ENCODE measurements at places on chromosomes 16 and 17.

- DNase-seq, result no peak
These were observed 70.6 kb downstream of the CYB5B start for GRCh38 chr16:69494991-69495392.

DNA sequence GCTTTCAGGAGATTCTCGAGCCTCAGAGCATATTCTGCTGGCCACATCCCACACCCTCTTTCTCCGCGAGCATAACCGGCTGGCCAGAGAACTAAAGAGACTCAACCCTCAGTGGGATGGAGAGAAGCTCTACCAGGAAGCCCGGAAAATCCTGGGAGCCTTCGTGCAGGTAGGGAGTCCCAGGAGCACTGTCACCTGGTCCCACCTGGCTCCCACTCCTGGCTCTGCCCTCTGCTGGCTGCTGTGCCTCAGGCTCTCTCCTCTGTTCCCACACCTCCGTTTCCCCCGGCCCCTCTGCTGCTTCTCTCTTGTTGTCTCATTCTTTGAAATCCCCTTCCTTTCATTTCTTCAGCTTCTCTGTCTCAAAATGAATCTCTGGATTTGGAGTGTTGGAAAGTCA lies 16.4 kb downstream of the LPO start:
- DNase-seq, result no peak

DNA sequence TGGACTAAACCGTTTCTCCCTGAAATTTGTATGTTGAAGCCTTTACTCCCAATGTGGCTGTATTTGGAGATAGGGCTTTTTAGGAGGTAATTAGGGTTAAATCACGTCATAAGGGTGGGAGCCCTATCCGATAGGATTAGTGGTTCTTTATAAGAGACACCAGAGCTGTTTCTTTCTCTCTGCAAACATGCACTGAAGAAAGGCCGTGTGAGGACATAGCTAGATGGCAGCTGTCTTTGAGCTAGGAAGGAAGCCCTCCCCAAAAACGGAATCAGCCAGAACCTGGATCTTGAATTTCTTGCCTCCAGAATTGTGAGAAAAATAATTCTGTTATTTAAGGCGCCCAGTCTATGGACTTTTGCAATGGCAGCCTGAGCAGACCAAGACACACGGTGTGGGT lies 14.1 kb downstream of the ODF4 start:
- no peak for DNase-seq

GRCh38 chr16:19805459-19806162 lies 79.0 kb downstream of the GPRC5B start:
- no peak for DNase-seq

DNA sequence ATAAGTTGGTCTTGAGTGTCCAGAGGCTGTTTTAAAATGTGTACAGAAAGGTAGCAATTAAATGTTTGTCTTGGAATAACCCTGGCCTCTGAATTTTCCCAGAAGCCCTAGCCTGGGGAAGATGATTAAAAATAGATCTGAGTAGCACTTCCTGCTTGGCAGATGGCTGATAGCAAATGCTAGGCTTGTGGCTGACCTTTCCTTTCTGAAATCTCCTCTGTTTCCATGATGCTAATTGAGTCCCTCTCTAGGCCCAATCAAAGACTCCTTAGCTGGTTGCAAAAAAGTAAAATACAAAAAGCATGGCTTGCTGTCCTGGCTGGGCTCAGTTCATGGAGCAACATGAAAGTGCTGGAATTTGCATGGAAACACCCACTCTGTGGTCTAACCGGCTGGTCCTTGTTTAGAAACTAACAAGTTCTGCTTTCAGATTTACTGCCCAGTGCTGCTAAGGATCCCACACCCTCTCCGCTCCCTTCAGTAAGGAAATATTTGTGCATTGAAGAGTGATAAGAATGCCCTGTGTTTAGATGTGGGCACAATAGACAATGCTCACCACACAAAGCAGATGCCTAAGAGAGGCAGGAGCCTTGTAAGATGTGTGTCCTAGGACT lies 40.8 kb downstream of the YPEL2 start:
- DNase-seq, result peak; percentile 37

GRCh38 chr17:2800367-2800766 lies 4.1 kb downstream of the RAP1GAP2 start:
- DNase-seq, result no peak

DNA sequence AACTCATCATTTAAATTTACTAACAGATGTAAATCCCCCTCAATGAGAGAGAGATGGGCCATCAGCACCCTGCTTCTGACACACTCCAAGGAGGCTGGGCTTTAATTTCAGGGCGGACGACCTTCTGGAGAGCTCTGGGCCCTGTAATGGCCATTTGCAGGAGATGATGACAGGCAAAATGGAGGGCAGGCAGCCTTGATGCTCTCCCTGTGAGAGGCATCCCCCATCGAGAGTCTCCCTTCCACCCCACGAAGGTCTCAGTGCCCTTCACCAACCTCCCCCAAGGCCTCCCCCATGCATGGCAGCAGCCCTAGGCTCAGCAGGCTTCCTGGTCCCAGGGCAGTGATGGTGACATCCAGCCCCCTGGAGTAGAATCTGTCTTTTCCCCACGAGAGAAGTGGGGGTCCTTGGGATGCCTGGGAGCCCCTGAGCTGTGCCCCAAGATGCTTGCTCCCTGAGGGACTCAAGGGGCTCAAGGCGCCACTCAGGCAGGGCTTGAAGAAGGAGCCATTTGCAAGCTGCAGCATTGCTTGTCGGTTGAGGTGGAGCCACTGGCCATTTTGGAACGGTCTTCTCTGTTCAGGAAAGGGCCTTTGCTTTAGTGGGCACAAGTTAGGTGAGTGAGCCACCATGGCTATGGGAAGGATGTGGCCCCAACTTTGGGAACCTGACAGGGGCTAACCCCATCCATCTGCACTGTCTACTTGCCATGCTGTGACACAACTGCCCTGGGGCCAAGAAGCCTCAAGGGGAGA lies 82.6 kb downstream of the C16orf78 start:
- no peak for DNase-seq

DNA sequence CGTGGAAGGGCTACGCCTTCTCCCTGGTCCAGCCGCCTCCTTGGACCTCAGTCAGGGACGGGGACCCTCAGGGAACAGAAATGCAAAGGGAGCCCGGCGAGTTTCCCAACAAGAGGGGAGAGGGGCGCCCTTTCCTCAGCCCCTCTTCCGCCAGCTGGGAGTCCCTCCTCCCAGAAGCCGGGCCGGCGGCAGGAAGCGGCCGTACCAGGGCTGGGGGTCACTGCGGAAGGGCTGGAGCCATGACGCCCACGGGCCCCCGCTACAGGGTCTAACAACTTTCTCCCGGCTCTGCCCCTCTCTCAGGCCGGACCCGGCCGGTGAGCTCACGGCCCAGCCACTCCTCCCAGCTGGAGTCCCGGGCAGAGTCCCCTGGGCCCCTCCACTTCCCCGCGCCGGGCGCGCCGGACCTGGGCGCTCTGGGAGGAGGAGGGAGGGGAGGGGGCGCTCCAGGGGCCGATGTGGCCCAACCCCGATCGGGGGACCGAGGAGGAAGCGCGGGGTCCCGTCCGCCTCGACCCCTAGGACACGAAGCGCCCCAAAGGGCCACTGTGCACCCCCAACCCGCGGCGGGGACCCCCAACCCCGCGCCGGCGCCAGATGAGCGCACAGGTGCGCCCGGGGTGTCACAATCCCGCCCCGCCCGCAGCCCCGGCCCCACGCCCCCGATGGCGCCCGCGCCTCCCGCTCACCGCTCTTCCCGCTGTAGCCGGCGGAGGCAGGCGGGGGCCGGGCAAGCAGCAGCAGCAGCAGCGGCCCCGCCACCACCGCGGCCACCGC lies 578 bp downstream of the PGAP6 start:
- DNase-seq, result no peak

- DNase-seq, result peak; percentile 40
These were observed 65.9 kb upstream of the SDK2 start for GRCh38 chr17:73710095-73710592.

DNA sequence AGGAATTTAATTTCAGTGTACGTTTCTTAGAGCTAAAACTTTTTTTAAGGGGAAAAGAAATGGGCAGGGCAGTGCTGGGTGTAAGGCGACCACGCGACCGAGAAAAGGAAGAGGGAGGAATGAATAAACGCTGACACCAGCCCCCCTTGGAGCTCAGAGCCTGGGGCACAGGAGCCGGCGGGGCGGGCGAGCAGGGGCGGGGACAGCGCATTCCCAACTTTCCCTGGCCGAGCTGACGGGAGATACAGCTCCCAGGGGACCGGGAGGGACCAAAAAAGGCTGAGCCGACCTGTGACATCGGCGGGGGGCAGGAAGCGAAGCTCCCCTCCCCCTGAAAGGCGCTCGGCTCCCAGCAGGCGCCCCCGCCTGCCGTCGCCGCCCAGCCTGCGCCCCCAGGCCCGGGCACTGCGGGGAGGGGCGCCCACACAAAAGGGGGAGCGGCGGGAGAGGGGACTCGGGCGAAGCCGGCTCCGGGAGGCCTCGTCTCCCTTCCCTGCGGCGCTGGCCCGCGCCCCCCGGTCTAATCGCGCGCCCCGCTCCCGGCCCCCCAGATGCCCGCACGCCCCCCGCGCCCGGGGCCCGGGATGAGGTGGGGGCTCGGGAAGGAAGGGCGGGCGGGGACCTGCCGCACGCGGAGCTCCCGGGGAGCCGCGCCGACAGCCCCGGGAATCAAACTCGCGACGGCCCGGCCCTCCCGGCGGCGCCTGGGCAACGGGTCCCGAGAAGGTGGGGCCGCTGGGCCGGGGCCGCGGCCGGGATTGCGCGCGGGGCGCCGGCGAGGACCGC lies 622 bp downstream of the CUEDC1 start:
- DNase-seq, result peak; percentile 61

- DNase-seq, result peak; percentile 38
These were observed 90.1 kb upstream of the CDC42EP4 start for GRCh38 chr17:73401911-73402310.

DNA sequence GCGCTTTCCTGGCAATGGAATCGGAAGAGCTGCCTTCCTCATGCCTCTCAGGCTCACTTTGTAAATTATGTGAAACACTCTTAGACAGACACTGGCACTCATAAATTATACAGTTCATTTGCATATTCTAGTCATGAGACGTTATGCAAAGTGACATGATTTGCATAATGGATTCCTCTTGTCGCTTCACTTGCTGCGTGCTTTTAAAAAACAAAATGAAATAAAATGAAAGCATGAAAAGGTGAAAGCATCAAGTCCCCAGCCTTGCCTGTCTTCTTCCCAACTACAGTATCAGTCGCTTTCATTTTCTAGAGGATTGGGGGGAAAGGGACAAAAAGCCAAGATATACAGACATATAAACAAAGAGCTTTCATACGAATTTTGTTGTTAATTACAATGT lies 252.8 kb upstream of the PMFBP1 start:
- DNase-seq, result peak; percentile 53

DNA sequence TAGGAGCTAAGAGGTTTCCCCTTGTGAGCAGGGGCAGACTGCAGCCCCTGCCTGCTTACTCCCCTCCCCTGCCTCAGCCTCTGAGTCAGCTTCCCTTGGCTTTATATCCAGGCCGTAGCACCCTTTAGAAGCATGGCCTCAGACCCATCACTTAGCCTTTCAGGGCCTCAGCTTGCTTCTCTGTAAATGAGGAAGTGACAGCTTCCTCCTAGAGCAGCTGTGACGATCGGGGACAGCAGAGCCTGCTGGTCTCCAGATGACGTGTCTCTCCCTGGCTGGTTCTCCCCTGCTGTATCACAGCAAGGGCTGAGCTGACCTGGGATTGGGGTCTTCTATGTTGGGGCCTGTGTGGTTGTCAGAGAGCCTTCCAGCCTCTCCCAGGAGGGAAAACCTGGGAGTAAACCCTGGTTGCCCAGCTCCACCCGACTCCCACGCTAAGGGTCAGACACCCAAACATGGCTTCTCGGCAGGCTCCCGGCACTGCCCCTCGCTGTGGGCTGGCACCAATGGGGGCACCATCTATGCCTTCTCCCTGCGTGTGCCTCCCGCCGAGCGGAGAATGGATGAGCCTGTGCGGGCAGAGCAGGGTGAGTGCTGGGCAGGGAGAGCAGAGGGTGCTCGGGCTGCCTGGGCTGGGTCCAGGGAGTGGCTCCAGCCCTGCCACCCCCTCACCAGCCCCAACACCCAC lies 16.3 kb upstream of the MYO15B start:
- DNase-seq, result peak; percentile 24

DNA sequence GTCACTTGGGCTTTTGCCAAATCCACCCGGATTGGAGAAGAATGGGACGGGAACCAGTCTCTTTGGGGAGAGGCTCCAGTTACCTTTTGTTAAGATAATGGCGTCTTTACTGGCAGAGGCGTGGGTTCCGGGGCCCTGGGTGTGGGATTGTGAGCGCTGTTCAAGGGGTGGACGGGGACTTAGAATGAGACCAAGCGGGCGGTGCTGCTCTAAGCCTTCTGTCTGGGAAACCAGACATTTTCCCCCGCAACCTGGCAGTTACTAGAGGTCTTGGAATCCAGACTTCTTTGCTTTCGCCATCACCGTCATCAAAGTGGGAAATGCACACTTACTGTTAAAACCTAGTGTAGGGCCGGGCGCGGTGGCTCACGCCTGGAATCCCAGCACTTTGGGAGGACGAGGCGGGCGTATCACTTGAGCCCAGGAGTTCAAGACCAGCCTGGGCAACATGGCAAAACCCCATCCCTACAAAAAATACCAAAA lies 706 bp downstream of the TEN1 start:
- no peak for DNase-seq

DNA sequence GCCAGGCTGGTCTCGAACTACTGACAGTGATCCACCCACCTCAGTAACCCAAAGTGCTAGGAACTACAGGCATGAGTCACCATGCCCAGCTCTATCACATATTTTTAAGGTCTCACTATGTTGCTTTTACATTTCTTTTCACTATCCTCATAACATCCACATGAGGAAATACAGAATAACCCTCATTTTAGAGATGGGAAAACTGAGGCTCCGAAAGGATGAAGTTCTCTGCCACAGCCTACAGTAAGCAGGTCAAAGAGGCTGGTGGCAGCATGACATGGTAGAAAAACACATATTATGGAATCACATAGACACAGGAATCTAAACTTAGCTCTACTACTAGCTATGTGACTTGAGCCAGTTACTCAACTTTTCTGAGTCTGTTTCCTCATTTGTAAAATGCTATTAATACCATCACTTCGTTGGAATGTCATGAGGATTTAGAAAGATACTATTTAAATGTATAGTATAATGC lies 32.2 kb downstream of the APPBP2 start:
- no peak for DNase-seq

DNA sequence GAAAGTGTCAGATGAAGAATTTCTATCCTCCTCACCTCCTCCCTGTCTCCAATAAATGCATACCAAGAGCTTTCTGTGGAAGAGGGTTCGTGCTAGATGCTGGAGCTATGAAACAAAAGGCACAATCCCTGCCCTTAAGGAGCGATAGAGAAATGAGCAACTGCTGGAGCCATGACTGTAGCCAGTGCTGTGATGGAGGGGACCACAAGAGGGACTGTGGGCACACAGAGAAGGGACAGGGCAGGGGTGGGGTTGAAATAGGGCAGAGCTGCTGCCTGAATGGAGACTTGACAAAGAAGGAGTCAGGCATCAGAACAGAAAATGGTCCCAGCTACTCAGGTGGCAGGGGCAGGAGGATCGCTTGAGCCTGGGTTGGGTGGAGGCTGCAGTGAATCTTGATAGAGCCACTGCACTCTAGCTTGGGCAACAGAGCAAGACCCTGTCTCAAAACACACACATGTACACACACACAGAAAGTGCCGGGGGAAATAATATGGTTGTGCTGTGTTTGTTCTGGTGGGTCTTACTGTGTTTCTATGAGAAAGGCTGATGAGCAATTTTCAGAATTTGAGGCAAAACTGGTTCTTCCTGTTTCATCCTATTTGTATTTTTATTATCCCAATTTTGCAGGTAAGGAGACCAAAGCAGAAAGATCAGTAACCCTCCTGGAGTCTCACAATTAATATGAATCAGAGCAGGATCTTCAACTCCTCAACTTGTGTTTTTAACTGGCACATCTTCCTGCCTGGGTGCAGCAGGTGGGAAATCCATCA lies 16.5 kb downstream of the TMEM98 start:
- DNase-seq, result no peak
